ENCODE measurements at places on chromosomes 3 and 15.

DNA sequence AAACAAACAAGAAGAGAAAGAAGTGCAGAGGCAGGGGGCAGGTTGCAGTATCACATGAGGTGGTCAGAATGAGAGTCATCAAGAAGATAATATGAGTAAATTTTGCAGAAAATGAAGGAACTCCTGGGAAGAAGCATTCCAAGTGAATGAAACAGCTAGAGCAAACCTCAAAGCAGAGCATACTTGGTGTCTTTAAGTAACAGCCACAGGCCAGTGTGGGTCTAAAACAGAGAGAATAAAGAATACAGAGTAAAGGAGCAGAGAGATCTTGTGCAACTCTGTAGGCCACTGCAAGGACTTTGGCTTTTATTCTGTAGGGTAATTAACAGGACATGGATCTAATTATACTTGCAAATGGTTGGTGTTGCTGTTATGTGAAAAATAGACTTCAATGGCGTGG lies 81.3 kb downstream of the STAC start:
- DNase-seq = no peak

- no peak for DNase-seq
Observed at GRCh38 chr3:135440746-135441145, 524.8 kb upstream of the PPP2R3A start.

- no peak for DNase-seq
Observed at GRCh38 chr3:155745795-155746550, 1.1 kb upstream of the PLCH1 start.

DNA sequence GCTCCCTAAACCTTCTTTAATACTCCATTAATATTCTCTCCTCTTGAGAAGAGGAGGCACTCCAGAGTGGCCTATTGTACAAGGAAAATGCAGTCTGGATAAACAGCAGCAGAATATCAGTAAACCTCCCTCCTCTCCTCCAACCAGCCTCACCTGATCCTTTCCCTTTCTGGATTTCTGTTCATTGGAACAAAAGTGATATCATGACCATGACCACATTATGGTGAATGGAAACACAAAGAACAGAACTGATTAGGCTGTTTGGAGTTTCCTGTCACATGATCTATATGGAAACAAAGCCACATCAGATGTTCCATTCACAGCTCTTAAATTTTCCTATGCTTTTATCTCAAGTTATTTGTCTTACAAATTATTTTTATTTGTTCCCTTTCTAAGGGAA lies 14.6 kb downstream of the C2CD4B start:
- DNase-seq = no peak

GRCh38 chr3:120281261-120281660 lies 3.8 kb downstream of the GPR156 start:
- no peak for DNase-seq

Data from stimulated activated CD4-positive, alpha-beta T cell treated with anti-CD3 and anti-CD28 coated beads, Interleukin-15, amount 100 ng/mL, for 48 hours (primary cell).